ENCODE measurements at places on chromosomes 12 and 14.

GRCh38 chr12:130862161-130862560 lies 9.7 kb upstream of the RAN start:
- no peak for DNase-seq

DNA sequence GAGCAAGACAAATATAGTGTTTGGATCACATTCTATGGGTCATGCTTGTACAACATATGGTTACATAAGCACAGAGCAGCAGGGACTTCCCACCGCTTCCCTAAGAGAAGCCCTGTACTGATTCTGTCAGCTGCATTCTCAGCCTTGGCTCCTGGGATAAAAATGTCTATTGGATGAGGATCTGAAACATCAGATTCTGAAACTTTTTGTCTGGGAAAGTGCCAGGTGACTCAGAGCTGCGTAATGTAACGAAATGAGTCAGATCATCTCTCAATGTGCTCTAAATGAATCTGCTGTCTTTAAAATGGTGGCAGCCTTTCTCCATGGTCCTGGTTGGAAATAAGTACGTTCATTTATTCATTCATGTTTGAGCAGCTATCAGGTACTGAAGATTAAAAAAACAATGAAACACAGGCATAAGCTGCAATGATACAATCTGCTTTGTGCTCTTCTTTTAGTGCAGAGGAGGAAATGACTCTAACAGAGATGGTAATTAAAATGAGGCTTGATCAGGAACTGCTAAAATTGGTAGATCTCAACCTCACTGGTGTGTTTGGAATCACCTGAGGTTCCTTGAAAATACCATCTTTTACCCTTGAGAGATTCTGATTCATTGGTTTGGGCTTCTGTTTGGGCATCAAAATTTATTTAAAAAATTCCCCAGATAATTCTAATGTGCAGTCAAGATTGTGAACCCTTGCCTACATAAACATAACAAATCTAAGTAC lies 99.1 kb upstream of the NAP1L1 start:
- no peak for DNase-seq

GRCh38 chr12:98224584-98225221 lies 290.7 kb upstream of the TMPO start:
- no peak for DNase-seq

- no peak for DNase-seq
These were observed 58.2 kb downstream of the ESR2 start for GRCh38 chr14:64235652-64236640.

All from activated CD4-positive, alpha-beta T cell treated with anti-CD3 and anti-CD28 coated beads, Interleukin-2, amount 50 U/mL, for 1 hour (primary cell).